ENCODE measurements at places on chromosomes 1 and 21. TPM values are rescaled to one million over a fixed set of nuclear protein-coding genes. Genes with fewer than 3 reads are reported as not detected.

Gene NTNG1
- polyA plus RNA-seq = 12.5 TPM

DNA sequence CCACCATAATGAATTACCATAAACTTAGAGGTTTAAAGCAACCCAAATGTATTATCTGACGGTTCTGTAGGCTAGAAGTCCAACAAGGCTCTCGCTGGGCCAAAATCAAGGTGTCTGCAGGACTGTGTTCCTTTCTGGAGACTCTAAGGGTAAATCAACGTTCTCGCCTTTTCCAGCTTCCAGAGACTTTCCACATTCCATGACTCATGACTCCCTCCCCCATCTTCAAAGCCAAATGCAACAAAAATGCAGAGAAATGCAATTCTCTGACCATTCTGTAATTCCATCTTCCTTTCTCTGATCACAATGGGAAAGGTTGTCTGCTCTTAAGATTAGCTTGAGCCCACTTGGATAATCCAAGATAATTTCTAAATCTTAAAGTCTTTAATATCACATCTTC, 287.1 kb downstream of the LTN1 start:
- peak; percentile 59 for DNase-seq

Gene SPRR1A
- polyA plus RNA-seq = not detected

DNA sequence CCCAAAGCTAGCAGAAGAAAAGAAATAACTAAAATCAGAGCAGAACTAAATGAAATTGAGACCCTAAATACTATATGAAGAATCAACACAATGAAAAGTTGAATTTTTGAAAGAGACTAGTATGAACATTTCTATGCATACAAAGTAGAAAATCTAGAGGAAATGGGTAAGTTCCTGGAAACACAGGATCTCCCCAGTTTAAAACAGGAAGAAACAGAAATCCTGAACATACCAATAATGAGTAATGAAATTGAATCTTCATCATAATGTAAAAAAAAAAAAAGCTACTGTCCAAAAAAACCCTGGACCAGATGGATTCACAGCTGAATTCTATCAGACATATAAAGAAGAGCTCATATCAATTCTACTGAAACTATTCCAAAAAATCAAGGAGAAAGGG, 233.5 kb downstream of the PLPP3 start:
- DNase-seq = no peak

Gene F13B
- not detected for polyA plus RNA-seq

All from fibroblast of lung (primary cell).